Psoas muscle (tissue), 8 donors: ENCODE measurements at places on chromosomes 2 and 18.
A peak's percentile ranks its signal among the peaks of the same experiment; 100 is the strongest.

DNA sequence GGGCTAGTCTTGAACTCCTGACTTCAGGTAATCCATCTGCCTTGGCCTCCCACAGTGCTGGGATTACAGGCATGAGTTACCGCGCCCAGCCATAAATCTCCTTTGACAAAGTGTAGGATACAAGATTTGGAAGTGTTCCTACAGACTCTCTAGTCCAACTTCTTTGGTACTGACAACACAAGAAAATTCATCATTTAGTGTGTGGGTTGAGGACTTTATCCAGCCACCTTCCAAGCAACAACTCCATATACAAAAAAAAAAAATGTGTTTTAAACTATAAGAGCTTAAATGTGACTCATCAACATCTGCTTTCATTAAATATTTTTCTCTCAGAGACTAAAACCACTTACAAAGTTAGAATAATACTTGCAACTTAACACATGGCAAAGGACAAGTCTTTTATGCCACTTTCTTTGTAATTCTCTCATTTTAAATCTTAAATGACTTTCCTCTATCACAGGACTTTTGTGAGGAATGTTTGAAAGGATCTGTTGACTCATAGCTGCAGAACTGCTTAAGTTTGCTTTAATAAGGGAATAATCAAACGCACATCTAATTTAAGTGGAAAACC, 46.2 kb upstream of the ITGAV start:
- no peak for DNase-seq
- H3K4me1 ChIP-seq, result no peaks in the 10 kb centered on the region
- peak overlapping the region; percentile 25 for H3K27ac ChIP-seq
- H3K27me3 ChIP-seq, result no peaks in the 10 kb centered on the region
- H3K4me3 ChIP-seq, result no peak overlapping the region
- no peaks in the 10 kb centered on the region for H3K36me3 ChIP-seq

GRCh38 chr18:73249030-73249429, 381.2 kb upstream of the NETO1 start:
- no peaks in the 10 kb centered on the region for H3K36me3 ChIP-seq
- H3K4me3 ChIP-seq, result no peak overlapping the region
- H3K27ac ChIP-seq, result no peak overlapping the region
- H3K27me3 ChIP-seq, result no peaks in the 10 kb centered on the region
- DNase-seq, result no peak
- no peaks in the 10 kb centered on the region for H3K4me1 ChIP-seq

DNA sequence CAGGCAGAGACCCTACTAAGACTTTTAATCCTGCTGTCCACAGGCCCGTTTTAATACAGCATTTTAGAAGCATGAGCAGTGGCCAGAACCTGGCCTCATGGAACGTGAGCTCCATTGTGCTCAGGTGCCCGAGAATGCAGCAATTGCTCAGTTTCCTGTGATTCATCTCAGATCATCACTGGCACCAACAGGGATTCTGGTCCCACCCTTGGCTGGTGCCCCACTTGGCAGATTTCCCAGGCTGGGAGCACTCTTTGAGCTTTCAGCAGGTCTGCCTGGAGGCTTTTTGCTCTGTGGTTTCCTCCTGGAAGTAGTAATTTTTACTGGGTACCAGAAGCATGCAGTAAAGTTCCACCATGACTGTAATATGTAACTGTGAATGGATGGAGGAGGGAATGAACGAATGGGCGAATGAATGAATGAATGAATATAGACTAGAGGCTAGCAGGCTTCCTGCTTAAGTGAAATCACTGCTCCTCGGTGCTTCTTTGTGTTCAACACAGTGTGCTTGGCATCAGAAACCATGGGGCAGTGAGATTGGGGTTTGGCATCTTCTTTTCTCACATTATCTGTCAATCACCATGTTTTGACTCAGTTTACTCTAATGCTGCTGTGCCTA, 312.9 kb downstream of the PRKCE start:
- H3K4me3 ChIP-seq, result no peak overlapping the region
- peak overlapping the region; percentile 6 for H3K27ac ChIP-seq
- H3K36me3 ChIP-seq, result no peaks in the 10 kb centered on the region
- no peaks in the 10 kb centered on the region for H3K27me3 ChIP-seq
- DNase-seq, result peak; percentile 78

DNA sequence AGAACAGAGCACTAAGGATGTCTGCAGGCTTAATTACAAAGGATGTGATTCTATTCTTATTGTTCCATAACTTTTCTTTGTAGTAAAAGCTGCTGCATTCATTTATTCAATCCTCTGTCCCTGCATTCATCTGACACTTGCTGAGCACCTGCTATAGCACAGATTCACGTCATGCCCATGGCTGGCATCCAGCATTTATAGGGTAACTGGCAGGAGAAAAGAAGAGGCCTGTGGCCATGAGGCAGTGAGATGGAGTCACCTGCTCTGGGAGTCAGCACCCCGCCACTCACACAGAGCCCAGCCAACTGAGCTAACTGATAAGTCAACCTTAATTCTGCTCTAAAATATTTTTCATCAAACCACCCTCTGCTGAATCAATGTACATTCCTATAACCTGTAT, 18.3 kb upstream of the CDC42EP3 start:
- no peak for DNase-seq
- H3K4me1 ChIP-seq, result peaks cover 12% of the 10 kb centered on the region
- no peak overlapping the region for H3K4me3 ChIP-seq
- H3K27me3 ChIP-seq, result no peaks in the 10 kb centered on the region
- no peak overlapping the region for H3K27ac ChIP-seq
- no peaks in the 10 kb centered on the region for H3K36me3 ChIP-seq

DNA sequence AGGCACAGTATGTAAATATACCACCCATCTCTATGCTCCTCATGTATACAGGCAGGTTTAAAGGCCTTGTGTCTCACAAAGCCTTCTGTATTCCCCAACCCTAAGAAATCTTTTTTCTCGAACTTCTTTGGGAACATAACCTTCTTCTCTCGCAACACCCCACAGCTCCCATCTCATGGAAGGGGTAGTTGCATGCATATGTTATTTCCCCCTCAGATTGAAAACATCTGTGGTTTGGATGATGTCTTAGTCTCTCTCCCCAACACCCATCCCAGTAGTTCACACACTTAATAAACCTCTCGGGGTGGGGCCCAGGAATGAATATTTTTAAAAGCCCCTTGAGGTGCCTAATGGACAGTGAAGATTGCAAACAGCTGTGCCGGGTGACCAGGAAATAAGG, 21.0 kb upstream of the HDAC4 start:
- no peak overlapping the region for H3K27ac ChIP-seq
- no peak overlapping the region for H3K4me3 ChIP-seq
- no peaks in the 10 kb centered on the region for H3K4me1 ChIP-seq
- H3K36me3 ChIP-seq, result no peaks in the 10 kb centered on the region
- H3K27me3 ChIP-seq, result peaks cover 2% of the 10 kb centered on the region
- no peak for DNase-seq

DNA sequence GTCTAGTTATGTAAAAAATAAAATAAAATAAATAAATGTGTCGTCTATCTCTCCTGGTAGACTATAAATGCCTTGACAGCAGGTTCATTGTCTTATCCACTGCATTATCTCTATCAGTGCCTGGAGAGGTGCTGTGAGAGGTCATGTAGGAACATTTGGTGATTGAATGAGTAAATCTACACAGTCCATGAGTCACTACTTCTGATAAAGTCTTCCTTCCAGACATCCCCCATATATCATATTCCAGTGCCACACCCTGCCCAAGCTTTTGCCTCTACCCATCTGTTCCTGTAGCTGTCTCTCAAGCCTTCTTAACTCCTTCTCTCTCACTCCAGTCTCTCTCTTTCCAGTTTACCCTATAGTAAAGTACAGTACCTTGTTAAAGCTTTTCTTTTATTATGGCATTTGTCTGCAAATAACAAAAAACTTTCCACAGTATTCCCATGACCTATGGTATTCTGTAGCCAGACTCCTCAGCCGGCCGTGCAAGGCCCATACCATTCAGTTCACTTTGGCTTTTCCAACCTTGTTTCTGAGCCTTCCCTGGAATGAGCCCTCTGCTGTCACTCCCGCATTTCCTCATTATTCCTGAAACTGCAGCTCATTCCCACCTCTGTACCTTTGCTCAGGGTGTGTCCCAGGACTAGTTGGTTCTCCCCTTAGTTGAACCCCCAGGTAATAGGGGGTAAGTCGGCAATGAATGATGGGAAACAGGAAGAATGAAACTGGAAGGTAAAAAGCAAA, 37.5 kb downstream of the ANXA4 start:
- peaks cover 28% of the 10 kb centered on the region for H3K4me1 ChIP-seq
- H3K36me3 ChIP-seq, result no peaks in the 10 kb centered on the region
- peak overlapping the region; percentile 47 for H3K27ac ChIP-seq
- no peak for DNase-seq
- no peak overlapping the region for H3K4me3 ChIP-seq

DNA sequence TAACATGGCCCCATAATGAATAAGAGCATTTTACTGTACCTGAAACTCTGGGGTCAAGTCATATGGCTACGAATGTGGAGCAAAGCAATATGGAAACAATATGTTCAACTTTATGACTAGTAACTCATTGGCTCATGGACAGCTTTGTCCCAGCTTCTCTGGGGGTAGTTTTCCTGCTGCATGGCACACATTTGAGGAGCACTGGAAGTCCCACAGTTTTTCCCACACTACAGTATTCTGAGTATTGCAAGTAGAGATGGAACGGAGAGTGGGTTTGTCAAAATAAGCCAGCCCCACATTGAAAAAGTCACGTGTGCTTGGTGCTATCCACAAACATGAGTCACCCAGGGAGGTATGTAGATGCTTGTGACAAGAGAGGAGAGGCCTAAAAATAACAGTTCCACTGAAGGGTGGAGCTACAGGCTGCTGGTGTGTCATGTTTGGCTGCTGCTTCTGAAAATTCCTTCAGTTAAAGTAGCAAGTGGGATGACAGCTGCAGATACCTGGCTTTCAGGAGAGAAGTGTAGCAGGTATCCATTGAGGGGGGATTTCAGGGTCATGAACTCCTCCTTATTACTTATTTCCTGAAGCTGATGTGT, 48.2 kb upstream of the CTAGE1 start:
- no peak for DNase-seq
- H3K4me3 ChIP-seq, result no peak overlapping the region
- H3K27ac ChIP-seq, result no peak overlapping the region

DNA sequence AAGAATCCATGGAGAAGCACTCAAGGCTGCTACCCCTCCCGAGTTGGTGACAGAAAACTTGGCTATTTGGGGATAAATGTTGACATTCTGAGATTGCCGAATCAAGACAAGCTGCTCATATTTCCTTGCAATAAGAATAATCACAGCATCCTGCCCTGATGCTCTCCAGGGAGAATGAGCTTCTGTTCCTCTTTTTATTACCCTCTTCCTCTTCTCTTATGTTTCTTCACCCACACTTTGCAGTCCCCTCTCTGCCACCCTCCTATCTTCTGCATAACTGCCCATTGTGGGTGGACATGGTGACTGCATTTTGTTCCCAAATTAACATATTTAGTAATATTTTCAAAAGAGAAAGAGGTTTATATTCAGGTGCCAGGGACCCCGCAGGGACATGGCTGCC, 11.9 kb upstream of the MSGN1 start:
- no peak for DNase-seq
- no peak overlapping the region for H3K27ac ChIP-seq
- H3K27me3 ChIP-seq, result no peaks in the 10 kb centered on the region
- no peaks in the 10 kb centered on the region for H3K36me3 ChIP-seq
- H3K4me1 ChIP-seq, result no peaks in the 10 kb centered on the region
- no peak overlapping the region for H3K4me3 ChIP-seq
